Urinary bladder (tissue), 4 donors: ENCODE measurements at places on chromosomes 13 and 19. TPM values are rescaled to one million over a fixed set of nuclear protein-coding genes. Genes with fewer than 3 reads are reported as not detected.

Gene KMT2B
- total RNA-seq: 7.1 TPM

Gene TRPM4
- total RNA-seq: 18.0 TPM

Gene NOVA2
- 1.2 TPM for total RNA-seq

Gene SLC25A41
- total RNA-seq: not detected

Gene ZIC5
- total RNA-seq: not detected

Gene COL4A2
- total RNA-seq: 465 TPM

Gene IQCN
- 1.3 TPM for total RNA-seq

Gene ADAMTSL5
- 4.1 TPM for total RNA-seq

Gene CYP4F11
- total RNA-seq: 1.0 TPM

Gene SOX1
- not detected for total RNA-seq

Gene TMEM238
- total RNA-seq: not detected

Gene FGF14
- total RNA-seq: 4.5 TPM

Gene SELENOV
- 0.37 TPM for total RNA-seq

Gene LSR
- total RNA-seq: 4.2 TPM

Gene ZNF723
- not detected for total RNA-seq

Gene PODNL1
- 0.21 TPM for total RNA-seq

Gene ATCAY
- total RNA-seq: 1.3 TPM

Gene GRIK5
- 2.5 TPM for total RNA-seq

Gene RBM42
- total RNA-seq: 14.8 TPM

Gene LINGO3
- total RNA-seq: not detected

Gene C1QTNF9
- 1.3 TPM for total RNA-seq

Gene LGALS14
- not detected for total RNA-seq

Gene SYNGR4
- total RNA-seq: not detected

Gene CD177
- 3.0 TPM for total RNA-seq

Gene KASH5
- total RNA-seq: not detected

Gene PTPRS
- total RNA-seq: 95.0 TPM

Gene ELSPBP1
- not detected for total RNA-seq

Gene ZNF493
- 72.2 TPM for total RNA-seq

Gene DACT3
- total RNA-seq: 20.0 TPM

Gene TJP3
- total RNA-seq: 3.1 TPM

Gene SYT5
- total RNA-seq: 0.74 TPM

Gene NDUFS7
- total RNA-seq: 26.4 TPM

Gene IFNL4
- total RNA-seq: not detected

Gene ZNF229
- total RNA-seq: 15.1 TPM

Gene MEIOSIN
- not detected for total RNA-seq

Gene RASIP1
- total RNA-seq: 10.8 TPM

Gene VSIG10L
- total RNA-seq: 0.74 TPM

Gene MEIS3
- total RNA-seq: 32.6 TPM

Gene ZNF578
- total RNA-seq: 10.7 TPM

Gene KIR3DL2
- total RNA-seq: not detected
